ENCODE measurements at places on chromosomes 7 and 10.

GRCh38 chr10:31135171-31135570 lies 103.5 kb upstream of the ZNF438 start:
- no peak for DNase-seq

- no peak for DNase-seq
These were observed 218.8 kb upstream of the TMEM229A start for GRCh38 chr7:124251636-124252035.

- no peak for DNase-seq
These were observed 400.6 kb upstream of the VSTM2A start for GRCh38 chr7:54141576-54141975.

DNA sequence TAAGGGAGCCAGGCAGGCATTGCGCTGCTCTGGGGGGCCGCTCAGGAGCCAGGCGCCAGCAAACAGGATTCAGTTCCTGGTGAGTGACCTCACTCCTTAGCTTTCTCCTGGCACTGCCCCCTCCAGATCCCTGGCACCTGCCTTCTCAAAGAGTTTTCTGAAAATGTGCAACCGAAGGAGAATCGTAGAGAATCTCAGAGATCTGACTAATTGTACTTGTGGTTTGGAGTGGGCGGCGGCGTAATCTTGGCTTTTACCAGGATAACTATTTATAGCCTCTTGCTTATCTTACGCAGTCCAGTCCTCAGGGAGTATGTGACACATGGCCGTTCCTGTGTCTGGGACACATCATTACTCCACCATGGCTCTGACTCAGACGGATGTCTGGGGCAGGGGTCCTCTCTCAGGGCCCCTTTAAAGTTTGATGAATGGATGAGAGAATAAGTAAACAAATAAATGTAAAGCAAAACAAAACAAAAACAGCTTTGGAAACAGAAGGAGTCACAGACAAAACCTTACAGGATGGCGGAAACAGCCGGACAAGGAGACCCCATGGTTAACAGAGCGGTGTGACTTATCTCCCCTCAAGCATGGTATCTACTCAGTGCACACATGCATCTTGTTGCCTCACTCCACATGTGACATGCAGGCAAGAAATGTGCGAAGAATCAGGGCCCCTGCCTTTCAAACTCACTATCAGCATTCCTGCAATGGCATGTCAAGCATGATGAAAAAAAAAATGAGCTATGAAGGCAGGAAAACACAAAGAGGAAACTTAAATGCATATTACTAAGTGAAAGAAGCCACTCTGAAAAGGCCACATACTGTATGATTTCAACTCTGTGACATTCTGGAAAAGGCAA lies 99.7 kb downstream of the TNS3 start:
- DNase-seq: no peak

- no peak for DNase-seq
These were observed 61.1 kb upstream of the IGFBP3 start for GRCh38 chr7:45982132-45982531.

GRCh38 chr10:111109501-111110242 lies 32.8 kb downstream of the ADRA2A start:
- DNase-seq: no peak

- no peak for DNase-seq
These were observed 106.8 kb downstream of the GLRX3 start for GRCh38 chr10:130243015-130243414.

DNA sequence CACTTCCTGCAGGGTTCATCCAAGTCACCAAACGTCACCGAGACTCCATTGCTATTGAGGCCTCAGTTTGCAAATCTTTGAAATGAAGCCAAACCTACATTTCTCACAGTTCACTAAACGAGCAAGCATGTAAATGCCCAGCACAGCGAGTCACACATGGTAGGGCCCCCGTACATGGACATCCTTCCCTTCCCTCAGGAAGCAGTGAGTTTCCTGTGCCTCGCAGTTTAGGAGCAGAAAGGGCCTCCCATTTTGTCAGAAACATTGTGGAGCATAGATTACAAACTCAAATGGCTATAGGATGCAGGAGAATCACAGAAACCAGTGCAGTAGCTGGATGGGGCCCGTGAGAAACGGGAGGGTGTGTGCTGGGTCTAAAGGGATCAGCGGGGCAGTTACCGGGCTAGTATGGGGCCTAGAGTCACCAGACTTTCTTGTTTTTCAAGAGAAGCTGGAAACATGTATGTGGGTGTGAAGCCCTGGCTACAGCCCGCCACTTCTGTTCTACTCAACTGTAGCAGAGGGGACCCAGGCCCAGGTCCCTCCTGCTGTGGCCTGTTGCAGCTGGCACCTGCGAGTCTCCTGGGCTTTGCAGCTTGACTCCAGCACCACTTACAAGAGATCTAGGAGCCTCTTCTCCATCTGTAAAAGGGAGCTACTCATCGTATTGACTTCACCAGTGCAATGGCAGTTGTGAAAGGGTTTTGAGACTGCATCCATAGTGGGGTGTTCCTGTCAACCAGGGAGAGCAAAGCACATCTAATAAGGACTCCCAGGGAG lies 14.2 kb upstream of the SLC18A3 start:
- DNase-seq: no peak

DNA sequence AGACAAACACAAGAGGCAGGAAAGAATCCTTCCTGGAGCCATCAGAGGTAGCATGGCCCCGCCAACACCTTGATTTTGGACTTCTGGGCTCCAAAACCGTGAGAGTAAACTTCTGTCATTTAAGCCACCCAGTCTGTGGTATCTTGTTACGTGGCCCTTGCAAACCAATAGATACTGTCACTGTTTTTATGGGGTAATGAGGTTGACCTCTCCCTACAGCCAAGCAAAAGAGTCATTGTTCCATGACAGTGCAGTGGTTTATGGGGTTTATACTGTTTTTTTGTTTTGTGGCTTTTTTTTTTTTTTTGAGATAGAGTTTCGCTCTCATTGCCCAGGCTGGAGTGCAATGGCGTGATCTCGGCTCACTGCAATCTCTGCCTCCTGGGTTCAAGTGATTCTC lies 32.8 kb downstream of the KIAA1549 start:
- no peak for DNase-seq

DNA sequence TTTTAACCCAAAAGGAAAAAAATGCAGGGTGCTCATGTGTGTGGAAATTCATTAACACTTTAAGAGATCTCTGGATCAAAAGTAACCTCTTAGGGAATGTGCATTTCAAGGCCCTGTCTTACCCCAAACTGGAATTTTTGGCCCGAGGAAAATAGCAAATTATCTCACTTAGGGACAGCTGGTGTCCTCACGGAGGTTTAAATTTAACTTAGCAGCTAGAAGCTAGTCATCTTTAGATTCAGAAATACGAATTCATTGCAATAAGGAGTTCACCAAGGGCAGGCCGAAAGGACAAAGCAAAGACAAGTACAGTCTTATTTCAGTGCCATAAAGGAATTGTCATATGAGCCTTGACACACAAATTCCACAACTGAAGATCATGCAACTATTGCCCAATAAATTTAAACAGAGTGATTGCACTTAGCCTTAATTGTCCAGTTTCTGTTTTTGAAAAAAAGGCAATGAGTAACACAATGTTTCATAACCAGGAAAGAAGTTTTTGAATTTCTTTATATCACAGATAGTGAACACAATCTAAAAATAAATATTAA lies 22.4 kb upstream of the SEMA3C start:
- DNase-seq: no peak

DNA sequence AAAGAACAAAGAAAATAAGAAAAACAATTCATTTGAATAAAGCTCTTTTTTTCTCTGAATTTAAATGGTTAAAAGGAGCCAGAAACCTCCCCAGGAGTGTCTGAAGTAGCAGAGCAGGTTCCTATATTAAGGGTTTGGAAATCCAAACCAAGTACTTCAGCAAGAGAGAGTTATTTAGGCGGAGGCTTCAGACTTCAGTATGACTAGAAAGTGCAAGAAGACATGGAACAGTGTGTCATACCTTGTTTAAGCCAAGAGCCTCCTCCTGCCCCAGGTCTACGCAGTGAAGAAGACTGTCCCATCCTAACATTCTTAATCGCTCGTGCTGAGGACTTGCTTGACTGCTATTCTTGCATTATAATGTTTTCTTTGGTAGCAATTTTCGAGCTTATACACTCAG lies 51.3 kb downstream of the ODAD2 start:
- no peak for DNase-seq

Data from heart right ventricle (tissue), 16 donors.